ENCODE measurements at places on chromosomes 7 and 10.

DNA sequence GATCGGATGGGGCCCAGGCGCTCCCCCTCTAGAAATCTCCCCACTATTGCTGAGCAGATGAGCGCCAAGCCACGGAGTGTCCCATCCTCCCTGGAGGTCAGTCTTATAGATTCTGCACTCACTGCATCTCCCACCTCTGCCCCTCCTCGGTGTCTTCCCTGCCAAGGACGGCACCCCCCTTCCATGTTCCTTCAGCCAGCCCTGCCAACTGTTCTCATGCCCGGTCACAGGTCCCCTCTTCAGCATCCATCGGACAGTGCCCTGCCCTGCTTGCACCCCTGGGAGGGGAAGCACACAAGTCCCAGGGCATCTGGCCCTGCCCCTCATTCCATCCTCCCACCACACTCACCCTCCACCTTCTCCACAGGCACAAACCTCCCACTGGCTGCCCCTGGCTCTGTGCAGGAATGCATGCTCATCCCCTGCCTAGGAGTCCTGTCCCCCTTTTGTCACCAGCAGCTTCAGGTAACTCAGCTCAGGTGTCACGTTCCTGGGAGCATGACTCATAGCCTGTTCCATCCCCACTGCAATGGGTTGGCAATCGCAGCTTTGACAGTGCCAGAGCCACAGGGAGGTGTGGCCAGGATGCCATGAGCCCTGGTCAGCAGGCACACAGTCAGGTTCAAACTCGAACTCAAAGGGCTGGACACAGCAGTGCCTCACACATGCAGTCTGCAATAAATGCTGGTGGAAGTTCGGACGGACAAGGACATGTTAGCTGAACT, 234.7 kb upstream of the TCERG1L start:
- no peak for DNase-seq

GRCh38 chr7:75961218-75961617, 33.2 kb downstream of the TMEM120A start:
- DNase-seq = no peak

DNA sequence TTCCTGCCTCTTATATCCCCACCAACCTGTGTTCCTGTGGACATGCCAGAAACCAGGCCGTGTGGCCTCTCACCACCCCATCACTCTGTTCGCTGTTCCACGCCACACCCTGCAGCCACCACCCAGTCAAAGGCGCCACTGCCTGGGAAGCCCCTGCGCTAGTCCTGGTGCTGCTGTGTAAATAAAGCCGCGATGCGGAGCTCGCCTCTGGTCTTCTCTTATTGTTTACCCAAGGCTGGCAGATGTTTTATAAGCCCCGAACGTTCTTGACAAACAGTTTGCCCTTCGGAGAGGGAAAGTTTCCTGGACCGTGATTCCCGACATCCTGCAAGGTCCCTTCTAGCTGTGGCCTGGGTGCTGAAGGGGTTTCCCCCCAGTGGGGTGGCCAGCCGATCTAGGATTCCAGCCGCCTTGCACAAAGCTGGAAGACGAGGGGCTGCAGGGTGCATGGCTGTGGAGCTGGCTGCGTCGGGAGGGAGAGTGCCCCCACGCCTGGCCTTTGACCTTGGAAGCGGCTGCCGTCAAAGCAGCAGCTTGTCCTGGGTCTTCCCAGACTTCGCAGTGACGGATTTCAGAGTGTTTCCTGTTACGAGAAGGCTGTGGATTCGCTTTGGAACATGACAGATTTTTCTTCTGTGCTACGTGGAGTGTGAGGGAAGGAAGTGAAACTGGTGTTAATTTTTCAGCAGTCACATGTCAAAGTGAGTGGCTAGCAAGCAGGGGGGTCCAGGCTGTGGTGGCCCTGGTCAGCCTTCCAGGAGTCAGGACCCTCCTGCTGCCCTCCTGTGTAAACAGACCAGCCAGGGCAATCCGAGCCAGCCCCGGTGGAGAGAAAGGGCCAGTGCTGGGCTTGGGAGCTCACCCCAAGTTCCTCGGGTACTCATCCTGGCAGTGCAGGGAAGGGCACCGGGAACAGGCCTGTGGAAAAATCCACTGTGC, 61.6 kb downstream of the LHPP start:
- no peak for DNase-seq

GRCh38 chr7:151748733-151749132, 128.2 kb downstream of the PRKAG2 start:
- DNase-seq = no peak

GRCh38 chr7:42055171-42055570, 181.8 kb downstream of the GLI3 start:
- DNase-seq = no peak

- no peak for DNase-seq
These were observed 87.2 kb downstream of the CALD1 start for GRCh38 chr7:134866617-134867016.

- DNase-seq = no peak
These were observed 162.0 kb upstream of the RHEB start for GRCh38 chr7:151681726-151682125.

GRCh38 chr10:112348759-112349158, 25.2 kb upstream of the ACSL5 start:
- no peak for DNase-seq

DNA sequence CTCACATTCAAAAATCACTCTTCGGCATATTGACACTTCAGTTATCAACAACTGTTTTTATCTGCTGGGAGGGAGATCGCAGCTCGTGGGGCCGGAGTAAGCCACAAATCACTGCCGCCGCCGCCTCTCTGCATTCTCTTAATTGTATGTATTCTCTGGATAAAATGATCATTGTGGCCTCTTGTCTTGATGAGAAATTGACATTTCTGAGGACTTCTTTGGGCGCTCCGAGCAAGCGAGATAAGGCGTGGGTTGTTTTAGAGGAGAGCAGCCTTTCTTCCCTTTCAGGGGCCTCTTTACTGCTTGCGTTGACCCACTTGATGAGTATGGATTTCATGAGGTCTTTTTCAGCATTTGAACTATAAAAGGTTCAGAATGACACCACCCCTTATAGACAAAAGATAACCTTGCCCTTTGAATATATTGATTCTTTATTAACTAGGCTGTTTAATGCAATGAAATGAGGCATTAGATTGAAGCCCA, 130.6 kb downstream of the EBF3 start:
- no peak for DNase-seq

GRCh38 chr7:82961240-82961639, 201.4 kb downstream of the PCLO start:
- no peak for DNase-seq

GRCh38 chr10:5891009-5891408, 966 bp downstream of the FBH1 start:
- no peak for DNase-seq

DNA sequence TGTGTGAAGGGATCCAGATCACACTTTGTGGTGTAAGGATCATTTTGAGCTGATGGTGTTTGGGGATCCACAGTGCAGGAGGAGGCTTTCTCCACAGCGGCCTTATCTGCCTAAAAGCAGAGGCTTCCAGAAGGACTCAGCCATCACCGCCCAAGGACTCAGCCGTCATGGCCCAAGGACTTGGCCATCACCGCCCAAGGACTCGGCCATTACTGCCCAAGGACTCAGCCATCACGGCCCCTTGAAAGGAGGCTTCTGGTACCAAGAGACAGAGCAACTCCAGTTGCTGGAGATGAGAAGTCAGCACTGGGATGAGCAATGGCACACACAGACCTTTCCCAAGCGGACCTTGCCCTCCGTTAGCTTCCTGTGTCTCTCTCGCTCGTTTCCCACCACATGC, 6.0 kb upstream of the CFAP46 start:
- DNase-seq = no peak

DNA sequence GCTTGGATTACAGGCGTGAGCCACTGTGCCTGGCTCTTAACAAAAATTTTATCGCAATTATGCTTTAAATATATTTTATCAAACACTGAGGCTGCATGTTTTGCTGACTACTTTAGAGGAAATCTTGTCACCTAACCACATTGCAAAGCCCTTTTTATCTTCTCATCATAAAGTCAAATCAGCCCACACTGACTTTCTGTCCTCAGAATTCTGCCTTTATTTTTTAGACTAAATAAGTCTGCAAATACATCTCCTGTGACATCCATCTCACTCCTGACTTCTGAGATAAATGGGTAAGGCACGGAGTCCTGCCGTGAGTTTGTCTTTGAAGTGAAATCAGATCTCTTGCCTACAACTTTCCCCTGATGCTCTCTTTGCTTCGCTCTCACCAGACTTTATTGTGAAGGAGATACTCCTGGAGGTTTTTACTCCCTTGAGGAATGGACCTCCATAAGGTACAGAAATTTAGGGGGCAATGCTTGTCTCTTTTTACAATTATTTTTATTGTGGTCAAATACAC, 23.5 kb upstream of the UCMA start:
- no peak for DNase-seq
